ENCODE measurements at places on chromosomes 7 and 10. TPM values are rescaled to one million over a fixed set of nuclear protein-coding genes. Genes with fewer than 3 reads are reported as not detected.

ERV3-1 gene
- 5.5 TPM for total RNA-seq

DNA sequence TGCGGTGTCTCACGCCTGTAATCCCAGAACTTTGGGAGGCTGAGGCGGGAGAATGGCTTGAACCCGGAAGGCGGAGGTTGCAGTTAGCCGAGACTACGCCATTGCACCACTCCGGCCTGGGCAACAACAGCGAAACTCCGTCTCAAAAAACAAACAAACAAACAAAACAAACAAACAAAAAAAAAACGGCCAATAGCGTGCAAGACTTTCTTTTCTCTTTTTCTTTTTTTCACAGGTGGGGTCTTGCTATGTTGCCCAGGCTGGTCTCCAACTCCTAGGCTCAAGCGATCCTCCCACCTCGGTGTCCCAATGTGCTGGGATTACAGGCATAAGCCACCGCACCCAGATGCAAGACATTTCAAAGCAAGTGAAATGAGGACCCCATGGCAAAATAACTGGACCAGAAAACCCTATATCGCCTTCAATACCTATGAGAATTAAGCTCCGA lies 1.6 kb downstream of the PSAP start:
- DNase-seq = no peak

- DNase-seq = no peak
Observed at GRCh38 chr7:151793531-151793951, 83.4 kb downstream of the PRKAG2 start.

DNA sequence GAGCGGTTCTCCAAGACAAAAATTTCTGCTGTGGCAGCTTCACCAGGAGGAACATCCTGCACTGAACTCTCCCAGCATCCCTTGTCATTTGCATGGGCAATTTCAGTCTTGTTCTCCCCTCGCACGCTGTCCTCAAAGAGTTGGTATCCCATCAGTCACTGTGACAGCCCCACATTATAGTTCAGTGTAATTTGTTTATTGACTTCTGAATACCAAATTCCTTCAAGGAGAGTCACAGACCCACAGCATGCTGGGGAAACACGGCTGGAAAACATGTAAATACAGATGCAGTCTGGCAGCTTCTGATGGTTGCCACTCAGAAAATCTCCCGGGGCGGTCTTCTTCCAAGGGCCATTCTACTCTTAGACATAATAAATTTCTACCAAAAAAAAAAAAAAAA lies 151.0 kb upstream of the NEBL start:
- DNase-seq = no peak

DNA sequence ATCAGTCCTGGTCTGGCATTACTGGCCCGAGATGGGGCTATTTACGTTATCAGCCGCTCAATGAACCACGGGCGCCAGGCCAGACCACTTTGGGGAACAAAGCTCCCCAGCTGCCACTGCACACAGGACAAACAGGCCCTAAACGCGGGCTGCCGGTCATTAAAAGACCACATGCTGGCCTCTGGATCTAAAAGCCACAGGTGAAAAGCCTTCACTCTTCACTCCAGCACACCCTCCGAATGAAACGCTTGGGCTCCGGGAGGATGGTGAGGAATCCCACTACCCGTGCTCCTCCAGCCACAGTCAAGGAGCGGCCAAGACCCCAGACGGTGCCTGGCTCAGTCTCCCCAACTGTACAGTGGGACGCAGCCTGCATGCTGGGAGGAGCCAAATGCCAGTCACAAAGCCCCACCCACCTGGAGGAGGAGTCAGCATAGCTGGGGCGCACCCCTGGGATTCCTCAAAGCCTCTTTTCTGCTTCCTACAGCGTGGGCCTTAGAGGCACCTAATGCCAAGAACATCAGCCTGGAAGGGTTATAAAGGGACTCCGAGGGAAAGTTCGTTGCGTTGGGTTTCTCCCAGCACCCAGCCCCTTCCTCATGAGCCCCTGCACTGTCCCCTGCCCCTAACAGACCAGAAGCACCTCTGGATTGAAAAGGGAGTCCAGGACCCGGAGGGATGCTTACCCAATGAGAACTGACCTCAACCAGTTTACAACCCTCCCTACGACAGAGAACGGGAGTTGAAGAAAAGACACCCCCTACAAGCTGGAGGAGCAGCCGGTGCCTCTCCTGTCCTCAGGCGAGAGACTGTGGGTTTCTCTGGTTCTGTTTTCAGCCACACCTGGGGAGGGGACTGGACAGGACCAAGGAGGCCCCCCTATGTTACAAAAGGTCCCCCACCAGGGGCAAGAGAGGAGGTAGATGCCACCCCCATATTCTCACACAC lies 4.7 kb downstream of the PDGFA start:
- peak; percentile 82 for DNase-seq

LRMDA gene
- total RNA-seq = not detected

GRCh38 chr10:58588673-58589265 lies 76.1 kb downstream of the BICC1 start:
- DNase-seq = peak; percentile 30

TPST1 gene
- 20.4 TPM for total RNA-seq

GRCh38 chr10:72267381-72267780 lies 6.3 kb upstream of the DDIT4 start:
- peak; percentile 49 for DNase-seq

ZNF365 gene
- total RNA-seq = not detected

DNA sequence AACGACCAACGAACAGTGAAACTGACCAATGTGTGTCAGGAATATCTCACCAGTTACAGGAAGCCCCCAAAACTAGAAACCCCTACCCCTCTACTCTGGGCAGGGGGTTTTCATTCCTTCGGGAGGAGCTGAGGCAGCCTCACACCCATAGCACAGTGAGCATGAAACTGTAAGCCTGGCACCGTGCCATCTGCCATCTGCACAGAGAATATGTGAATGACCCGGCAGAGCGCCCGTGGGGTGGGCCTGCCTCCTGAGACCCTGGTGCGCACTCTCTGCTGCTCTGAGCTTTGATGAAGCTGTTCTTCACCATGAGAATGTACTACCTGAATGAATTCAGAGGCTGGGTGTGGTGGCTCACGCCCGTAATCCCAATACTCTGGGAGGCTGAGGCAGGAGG lies 27.1 kb downstream of the DAGLB start:
- DNase-seq = peak; percentile 23

GRCh38 chr7:47291461-47292081 lies 290.3 kb downstream of the TNS3 start:
- DNase-seq = no peak

DNA sequence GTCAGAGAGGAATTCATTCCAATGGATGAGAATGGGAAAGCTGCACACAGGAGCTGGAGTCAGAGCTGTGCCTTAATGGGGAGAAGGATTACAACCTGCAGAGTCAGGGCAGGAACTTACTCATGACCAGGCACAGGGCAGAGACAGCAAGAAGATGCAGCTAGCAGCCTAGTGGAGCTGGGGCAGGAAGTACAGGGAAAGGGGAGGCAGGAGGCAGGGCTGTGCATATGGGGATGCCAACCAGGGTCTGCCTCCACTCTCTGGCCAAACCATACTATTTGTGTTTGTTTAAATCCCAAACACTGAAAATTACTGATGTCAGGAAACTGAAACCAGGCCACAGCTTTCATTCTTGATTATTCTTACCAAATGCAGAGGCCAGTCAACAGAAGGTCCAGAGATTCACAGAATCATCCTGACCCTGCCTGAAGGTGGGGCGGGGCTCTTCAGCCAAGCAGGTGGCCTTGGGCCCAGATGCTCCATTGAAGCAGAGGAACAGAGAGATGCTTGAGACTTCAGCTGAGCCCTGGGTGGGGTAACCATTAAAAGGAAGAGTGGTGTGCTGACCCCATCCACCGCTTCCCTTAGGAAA lies 461.9 kb downstream of the KCNMA1 start:
- no peak for DNase-seq

DNA sequence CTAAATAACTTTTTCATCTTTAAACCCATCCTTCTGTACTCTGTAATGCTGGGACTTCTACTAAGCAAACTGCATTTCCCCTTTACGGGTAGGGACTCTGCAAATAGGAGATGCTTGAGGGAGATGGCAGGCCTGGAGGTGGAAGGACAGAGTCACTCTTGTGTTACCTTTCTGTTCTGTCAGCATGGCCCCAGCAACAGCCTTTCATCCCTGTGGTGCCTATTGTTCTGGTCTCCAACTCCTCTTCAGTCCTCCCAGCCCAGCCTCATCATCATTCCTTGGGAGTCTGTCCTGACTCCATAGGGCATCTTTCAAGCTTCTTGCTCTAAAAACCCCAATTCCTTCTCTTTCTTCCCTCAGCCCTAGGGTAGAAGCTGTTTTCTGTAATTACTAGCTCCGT lies 230.0 kb downstream of the SNX13 start:
- DNase-seq = no peak

EPHB4 gene
- total RNA-seq = 141 TPM

FEZF1 gene
- 2.1 TPM for total RNA-seq

DNA sequence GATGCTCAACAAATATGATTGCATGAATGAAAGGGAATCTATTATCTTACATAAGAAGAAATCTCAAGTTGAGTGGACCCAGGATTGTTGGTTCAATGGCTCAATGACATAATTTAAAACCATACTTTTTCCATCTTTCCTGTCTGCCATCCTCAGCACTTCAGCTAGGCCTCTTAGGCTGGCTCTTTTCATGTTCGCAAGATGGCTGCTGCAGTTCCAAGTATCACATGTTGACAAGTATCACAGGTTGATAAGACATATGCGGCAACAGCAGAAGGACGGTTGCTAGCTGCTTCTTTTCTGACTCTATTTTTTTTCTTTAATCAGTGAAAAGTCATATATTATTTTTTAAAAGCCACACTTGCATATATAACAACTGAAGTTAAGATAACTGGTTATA lies 79.0 kb upstream of the CDK6 start:
- DNase-seq = no peak

DNA sequence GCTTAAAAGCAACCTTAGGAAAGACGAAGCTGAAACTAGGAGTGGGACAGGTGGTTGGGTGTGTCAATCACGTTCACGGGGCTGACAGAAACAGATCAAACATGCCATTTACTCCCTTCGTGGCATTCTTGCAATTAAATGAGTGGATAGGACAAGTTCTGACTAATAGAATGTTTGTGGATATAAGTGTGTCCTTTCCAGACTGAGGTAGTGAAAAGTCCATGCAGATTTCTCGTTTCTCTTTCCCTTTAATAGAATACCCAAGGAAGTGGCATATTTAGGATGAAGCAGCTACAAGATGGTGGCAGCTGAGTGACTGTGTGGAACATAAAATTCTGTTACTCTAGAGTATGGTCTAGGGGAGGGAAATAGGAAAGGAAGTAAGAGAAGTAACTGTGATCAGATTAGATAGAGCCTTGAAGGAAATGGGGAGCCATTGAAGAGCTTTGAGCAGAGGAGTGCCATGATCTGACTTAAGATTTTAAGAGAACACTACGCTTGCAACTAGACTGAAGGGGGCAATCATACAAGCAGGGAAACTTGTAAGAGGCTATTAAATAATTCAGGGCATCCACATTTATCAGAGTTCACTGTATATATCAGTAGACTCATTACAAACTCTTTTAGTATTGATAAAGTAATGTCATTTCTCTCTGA lies 46.3 kb upstream of the HYAL4 start:
- DNase-seq = no peak

DNA sequence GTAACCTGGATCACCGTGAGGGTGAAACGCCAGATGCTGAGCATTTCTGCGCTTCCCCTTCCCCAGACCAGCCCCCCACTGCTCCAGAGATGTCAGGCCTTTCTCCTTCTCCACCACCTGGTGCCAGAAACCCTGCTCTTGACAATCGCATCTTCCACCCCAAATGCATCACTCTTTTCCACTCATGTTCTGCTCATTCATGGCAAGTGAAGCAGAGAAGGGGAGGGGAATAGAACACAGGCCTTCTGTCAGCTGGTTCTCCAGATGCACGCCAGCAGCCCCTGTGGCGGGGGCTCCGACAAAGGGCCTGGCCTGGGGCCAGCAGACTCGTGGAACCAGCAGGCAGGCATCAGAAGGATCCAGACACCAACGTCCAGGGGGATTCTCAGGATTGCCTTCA lies 68.5 kb upstream of the SVIL start:
- DNase-seq = peak; percentile 56

DNA sequence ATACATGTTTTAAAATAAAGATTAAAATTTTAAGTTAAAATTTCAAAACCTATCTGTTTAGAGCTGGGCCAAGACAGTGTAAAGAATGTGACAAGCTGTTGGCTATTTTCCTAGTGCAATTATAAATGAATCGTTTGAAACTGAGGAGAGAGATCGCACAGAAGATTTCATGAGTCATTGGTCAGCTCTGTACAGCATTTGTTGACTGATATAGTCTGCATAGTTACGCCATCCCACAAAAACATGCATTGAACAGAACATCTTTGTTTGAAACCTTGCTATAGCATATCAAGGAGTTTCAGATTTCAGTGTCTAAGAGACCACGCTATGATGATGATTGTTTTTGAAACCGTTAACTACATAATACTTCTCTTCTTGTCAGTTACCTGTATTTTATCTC lies 1.3 kb upstream of the C10orf67 start:
- DNase-seq = no peak

AEBP1 gene
- total RNA-seq = 15.8 TPM

DNA sequence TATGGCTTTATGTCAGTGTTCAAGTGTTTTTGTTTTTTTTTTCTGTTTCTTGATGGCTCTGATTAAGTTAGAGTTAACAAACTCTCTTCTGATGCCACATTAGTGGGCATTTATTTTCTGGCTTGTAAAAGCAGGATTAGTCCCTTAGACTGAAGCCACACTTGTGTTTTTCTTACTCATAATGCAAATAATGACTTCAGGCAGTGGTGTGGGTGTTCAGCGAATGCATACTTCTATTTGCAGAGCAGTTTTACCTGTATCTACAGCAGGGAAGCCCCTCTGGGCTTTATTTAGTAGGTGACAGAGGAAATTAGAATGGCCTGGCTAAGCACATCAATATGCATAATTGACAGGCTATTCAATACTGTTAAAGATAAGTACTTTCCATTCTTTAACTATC lies 79.9 kb downstream of the CNNM2 start:
- no peak for DNase-seq

SPDYE1 gene
- not detected for total RNA-seq

DNA sequence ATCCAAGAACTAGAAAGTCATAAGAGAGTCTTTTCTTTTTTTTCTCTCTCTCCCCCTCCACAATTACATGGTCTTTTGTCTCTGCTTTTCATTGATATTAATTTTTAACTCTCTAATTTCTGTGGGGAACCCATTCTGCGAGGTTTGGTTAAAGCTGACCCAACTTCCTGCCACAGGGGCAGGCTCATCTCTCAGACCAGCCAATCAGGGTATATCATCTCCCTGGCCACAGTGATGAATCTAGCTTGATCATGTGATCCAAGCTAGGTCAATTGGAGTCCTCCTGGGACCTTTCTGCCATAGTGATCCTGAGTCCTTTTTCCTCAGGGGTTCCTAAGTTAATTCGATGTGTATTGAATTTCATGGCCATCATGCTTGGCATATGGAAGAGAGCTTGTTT lies 38.0 kb upstream of the TRUB1 start:
- DNase-seq = no peak

DNA sequence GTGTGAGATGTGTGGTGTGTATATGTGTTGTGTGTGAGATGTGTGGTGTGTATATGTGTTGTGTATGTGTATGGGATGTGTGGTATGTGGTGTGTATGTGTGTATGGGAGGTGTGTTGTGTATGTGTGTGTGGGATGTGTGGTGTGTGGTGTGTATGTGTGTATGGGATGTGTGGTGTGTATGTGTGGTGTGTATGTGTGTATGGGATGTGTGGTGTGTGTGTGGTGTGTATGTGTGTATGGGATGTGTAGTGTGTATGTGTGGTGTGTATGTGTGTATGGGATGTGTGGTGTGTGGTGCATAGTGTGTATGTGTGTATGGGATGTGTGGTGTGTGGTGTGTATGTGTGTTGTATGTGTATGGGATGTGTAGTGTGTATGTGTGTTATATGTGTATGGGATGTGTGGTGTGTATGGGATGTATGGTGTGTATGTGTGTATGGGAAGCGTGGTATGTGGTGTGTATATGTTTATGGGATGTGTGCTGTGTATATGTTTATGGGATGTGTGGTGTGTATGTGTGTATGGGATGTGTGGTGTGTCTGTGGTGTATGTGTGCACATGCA lies 30.8 kb downstream of the IKZF1 start:
- no peak for DNase-seq
